ENCODE measurements at places on chromosomes 12 and 14.
A peak's percentile ranks its signal among the peaks of the same experiment; 100 is the strongest.

DNA sequence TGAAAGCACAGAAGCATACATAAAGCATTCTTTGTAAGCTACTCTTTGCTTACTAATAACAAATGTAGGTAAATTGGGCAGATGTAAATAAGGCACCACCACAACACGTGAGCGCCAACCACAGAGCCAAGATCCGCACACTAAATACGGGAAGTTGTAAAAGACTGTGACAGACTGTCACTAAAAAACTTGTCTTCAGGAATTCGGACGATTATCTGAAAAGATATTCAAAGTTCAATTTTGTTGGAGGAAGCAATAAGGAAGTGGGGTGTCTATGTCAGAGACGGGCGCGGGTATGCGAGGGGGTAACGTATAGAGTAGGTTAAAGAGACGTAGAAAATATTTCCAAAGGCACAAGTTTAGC lies 1.5 kb upstream of the HSP90B1 start:
- peak; percentile 44 for DNase-seq

GRCh38 chr14:73787486-73788316 lies 63.9 kb upstream of the PTGR2 start:
- DNase-seq = no peak

DNA sequence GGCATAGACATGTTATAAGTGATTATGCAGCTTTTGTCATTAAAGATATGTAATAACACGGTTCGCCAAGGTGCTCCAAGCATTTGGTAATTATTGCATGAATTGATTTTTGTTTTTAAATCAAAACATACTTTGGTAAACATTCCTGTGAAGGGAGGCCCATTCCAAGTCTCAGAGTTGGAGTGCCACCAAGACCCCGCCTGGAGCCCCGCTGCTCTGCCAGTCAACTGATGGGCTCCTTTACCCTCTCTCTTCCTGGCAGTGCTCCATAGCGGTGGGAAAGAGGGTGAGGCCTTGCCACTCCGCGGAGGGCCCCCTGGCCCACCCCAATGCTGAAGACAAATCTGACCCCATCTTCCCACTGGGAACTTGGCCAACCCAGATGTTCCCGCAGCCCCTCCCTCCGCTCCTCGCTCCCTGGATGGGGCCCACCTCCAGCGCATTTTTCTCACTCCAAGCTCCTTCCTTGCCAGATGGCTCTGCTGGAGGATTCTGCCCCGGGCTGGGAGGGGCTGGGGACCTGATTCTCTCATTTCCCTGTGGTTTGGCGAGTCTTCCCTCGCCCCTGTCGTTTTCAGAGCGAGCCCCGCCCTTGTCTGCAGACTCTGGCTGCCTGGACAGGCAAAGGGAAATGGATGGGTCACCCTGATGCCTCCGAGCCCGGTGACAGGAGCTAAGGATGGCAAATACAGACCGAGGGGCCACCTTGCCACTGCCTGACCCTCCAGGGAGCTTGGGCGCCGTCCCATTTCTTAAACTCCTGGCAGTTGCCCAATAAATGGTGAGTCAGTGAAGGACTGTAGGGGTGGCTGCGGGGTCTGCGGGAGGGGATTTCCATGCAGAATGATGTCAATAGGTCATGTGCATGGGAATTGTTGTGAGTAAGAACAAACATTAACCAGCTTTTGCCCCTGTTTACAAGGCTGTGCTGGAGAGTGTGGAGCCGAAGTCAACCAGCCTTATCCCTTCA lies 9.2 kb upstream of the PAPLN start:
- no peak for DNase-seq

DNA sequence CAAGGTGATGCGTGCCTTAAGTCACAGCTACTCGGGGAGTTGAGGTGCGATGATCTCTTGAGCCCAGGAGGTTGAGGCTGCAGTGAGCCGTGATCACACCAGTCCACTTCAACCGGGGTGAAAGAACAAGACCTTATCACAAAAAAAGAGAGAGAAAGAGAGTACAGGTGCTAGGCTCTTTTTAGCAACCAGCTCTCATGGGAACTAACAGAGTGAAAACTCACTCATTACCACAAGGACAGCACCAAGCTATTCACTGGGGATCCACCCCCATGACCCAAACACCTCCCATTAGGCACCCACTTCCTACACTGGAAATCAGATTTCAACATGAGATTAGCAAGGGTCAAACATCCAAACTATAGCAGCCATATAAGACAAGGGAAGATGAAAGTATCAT lies 164.2 kb downstream of the NDUFA12 start:
- no peak for DNase-seq

DNA sequence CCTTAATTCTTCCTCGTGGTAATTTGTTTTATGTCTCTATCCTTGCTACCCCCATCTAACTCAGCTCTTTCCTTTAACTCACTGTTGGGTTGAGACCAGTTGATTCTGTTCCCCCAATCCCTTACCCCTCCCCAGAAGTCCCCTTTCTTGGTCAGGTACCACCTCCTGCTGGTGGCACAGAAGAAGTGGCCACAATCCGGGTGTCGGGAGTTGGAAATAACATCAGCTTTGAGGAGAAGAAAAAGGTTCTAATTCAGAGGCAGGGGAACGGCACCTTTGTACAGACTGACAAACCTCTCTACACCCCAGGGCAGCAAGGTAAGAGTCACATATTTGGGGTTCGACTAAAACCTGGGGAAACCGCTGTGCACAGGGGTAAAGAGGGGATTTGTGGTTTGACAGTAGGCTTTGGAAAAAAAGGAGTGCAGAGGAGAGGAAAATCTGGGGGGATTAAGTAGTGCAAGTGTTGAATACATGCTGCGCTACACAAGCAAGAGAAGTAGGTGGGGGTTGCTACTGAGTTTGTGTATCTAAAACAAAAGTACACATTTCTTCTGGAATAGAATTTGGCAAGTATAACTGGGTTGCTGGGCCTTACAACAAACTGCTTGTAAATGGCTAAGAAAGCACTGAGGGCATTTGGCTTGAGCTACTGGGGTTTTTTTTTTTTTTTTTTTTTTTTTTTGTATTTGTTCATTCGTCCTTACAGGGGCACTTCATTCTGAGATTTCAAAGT lies 1.3 kb downstream of the A2ML1 start:
- no peak for DNase-seq

DNA sequence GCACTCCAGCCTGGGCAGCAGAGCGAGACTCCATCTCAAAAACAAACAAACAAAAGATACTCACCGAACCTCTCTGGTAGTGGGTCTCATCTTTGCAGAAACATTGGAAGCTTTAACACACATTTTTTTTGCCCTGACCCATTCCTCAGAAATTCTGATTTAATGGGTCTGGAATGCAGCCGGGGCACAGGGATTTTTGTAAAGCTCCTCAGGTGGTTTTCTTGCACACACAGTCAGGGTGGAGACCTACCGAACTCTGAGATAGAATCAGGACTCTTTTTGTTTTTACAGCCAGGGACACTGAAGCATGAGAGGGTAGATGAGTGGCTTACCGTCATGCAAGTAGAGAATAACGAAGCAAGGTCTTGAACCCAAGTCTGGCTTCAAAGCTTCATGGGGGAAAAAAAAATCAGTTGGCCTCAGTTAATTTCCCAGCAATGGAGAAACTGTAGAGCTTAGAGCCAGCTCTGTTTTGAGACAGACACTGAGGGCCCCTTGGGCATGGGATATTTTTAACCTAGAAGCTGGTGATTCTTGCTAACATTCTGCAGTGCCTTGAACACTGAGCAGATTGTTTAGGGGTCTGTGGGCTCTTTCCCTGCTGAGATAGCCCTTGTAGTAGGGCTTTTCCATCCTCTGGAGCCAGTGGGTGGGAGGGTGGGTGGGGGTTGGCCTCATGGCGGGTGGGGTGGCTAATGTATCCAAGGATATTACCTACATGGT lies 4.8 kb downstream of the RNU4-2 start:
- DNase-seq = no peak

DNA sequence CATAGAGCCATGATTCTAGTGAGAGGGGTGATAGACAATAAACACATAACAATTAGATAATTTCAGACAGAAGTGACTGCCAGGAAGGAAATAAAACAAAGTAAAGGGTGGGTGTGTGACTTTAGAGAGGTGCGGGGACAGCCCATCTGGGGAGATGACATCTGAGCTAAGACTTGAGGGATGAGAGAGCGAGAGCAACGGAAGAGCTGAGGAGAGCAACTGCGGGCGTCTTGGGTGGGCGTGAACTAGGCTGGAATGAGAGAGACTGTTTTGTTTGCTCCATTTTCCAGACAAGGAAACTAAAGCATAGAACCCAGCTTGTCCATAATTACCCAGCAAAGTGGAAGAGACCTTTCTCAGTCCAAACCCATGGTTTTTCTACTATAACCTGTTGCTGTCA lies 25.3 kb downstream of the NRXN3 start:
- DNase-seq = no peak

DNA sequence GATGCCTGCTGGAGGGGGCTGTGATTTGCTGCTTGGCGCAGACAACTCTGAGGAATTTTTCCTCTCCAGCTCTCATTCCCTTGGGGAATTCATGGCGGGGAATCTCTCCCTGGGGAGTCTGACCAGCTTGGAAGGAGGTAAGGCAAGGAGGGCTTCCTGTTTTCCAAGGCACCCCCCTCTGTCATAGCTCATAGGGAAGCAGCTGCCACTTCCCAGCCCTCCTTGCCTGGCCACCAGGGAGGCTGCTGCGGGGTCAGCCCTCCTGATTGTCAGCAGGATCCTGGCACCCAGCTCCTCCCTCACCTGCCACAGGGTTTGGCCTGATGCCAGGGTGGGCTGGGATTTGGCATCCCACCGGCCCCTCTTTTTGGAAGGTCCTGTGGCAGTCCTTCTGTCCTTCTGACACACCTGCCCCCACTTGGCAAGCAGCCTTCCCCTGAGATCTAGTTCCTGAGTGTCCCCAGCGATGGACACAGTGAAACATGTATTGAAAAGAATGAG lies 74.9 kb downstream of the TSPAN9 start:
- no peak for DNase-seq

DNA sequence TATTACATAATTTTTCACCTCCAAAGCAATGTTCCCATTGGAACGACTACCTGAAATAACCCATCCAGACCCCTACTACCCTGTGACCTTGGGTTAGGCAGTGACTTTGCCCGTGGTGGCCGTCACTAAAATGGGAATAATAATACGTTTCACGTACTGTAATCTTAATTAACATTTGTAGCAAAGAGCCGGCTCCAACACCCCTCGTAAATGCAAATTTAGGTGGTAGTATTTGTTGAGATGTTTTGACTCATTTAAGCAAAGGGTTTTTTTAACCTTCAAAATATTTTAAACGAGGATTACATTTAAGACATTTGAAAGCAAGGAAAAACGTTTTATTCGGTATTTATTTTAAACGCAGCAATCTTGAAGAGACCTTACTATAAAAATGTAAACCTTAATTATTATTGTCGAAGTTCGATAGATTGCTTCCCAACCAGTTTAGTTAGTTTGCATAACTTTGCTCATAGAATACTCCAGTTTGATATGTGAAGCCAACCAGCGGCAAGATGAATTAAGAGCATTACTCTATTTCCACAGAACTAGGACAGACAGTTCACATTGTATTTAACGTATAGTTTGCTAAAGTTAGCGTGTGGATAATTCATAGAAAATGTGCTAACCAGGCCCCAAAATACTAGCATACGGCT lies 1.4 kb upstream of the ARID2 start:
- DNase-seq = no peak

GRCh38 chr12:68403296-68403695 lies 71.1 kb upstream of the MDM1 start:
- DNase-seq = no peak

Measured in T-cell (primary cell).